Left cardiac atrium (tissue), 4 donors: ENCODE measurements at places on chromosomes 16 and 17.
A peak's percentile ranks its signal among the peaks of the same experiment; 100 is the strongest.

GRCh38 chr16:66207883-66208265, 158.6 kb upstream of the CDH5 start:
- no peak for DNase-seq

DNA sequence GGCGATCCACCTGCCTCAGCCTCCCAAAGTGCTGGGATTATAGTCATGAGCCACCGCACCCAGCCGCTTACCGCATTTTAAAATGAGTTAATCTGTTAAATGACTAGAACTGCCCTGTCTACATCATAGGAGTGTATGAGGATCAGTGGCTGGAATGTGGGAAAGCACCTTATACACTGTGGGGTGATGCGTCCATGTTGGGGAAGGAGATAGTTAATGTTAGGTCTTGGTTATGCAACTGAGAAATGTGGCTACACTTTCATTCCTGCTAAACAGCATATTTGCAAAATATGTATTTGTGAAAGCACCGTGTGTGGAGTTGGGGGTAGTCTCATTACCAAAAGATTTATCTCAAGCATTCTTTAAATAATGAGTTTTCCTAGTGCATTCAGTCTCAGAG, 107.6 kb downstream of the SPACA3 start:
- no peak for DNase-seq

DNA sequence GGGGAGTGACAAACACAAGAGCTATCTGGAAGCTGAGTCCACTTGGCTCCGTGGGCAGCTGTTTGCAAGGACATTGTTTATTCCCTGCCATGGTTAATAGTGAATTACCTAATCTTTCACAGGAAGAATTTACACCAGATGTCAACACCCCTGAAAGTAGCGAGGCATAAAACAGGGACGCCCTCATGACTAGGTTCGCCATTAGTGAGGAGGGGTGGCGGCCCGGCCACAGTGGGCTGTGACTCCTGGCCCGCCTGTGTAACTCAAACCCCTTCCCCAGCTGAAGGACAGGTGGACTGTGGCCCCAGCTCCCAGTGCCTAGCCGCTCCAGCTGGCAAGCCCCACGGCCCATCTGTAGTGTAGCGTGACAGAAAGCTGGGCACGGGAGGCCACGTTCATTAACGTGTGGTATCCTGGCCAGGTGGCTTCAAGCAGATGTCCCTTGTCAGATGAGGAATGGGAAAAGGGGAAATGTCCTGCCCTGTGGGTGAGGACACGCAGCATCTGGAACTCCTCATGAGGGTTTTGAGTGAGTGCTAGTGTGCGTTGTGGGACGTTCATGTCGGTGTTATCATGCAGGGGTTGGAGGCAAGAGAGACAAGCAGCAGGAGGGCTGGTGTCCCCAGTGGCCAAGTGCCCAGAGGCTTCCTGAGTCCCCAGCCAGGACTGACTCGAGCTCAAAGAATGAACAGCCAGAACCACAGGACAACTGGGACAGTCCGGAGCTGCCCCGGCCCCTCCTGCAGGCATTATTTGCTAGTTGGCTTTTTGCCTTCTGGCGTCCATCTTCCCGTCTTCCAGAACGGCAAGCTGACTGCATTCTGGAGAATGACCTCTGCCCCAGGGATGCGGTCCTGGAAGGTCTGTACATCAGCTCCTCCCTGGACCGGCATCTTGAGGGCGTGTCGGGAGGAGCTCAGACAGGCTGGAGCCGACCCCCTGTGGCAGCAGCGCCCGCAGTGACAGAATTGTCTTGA, 19.2 kb downstream of the KDM8 start:
- DNase-seq: peak; percentile 63

DNA sequence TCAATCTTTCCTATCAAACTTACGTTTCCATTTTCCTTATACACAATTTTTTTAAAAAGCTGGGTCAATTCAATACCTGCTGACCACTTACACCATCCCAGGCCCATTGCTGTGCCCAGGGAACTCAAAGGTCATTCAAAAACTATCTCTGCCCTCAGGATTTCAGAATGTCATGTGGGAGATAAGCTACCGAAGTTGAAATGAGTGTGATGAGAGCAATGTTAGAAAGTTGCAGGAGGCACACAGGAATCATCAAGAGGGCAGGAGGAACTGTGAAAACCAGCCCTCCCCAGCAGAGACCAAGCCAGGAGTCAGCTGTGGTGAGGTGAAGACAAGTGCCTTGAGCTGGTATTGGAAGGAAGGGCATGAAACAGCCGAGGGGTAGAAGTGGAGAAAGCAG, 195.9 kb downstream of the HS3ST3A1 start:
- no peak for DNase-seq

GRCh38 chr17:38925263-38925995, at the start of gene LASP1NB:
TSS of gene LASP1NB (plus strand) at chr17:38925614.
- DNase-seq: peak; percentile 65

- no peak for DNase-seq
Observed at GRCh38 chr17:77647531-77647930, 311.0 kb upstream of the TNRC6C start.

DNA sequence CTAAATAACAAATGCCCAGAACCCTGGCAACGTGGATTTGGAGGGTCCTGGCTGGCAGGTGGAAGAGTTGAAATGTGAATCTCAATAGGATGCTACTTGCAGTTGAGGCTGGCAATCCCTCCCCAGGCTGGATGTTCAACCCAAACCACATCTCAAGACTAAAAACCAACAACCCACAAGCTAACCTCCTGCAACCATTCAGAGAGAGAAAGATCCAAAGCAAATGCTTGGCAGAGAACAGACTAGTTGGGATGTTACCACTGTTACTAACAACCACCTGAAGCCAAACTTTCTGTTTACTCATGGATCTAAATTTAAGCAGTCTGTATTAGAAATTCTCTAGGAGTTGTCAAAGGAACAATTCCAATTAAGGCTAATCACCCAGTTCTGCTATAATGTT, 27.9 kb downstream of the SMG6 start:
- no peak for DNase-seq

- DNase-seq: no peak
Observed at GRCh38 chr16:14502932-14503741, 126.9 kb downstream of the PARN start.

GRCh38 chr16:22353191-22353919, 21.1 kb downstream of the CDR2 start:
- DNase-seq: no peak

GRCh38 chr17:5139458-5139732, 23.6 kb downstream of the USP6 start:
- DNase-seq: no peak

DNA sequence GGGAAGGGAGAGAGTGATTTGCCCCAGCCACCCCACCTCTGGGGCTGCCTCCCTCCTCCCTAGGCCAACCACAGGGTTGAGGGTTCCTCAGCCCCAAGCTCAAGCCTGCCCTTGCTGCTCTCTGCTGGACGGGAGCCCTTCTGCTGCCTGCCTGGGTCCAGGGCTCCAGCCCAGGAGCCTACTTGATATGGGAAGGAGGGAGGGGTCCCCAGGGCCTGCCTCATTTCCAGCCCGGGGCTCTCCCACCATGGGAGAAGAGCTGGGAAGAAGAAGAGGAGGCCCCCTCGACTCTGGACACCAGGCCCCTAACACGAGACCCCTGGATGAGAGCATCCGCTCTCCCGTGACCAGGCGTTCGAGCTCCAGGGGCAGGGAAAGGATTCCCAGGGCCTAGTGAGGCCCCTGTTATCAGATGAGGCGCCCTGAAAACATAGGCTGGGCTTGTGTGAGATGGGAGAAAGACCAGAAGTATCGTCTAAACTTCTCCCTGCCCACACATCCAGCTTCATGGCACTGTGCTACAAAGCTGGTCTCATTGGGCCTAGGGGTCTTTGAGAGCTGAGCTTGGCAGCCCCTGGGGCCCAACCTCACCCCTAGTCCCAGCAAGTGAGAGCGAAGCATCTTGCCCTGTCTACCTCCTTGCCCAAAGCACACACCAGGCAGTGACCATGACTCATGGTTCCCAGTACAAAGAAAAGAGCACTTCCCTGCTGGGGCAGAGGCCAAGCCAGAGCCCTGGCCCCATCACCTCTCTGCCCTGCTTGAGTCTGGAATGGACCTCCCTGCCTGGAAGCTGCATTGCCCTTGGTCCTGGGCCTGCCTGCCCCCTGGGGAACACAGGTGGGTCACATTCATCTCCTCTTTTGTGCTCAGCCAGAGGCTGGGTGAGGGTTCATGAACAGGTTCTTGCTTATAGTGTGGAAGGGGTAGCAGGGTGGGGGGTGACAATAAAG, 987 bp downstream of the SLC16A5 start:
- peak; percentile 46 for DNase-seq
